ENCODE measurements at places on chromosomes 1 and 21. TPM values are rescaled to one million over a fixed set of nuclear protein-coding genes. Genes with fewer than 3 reads are reported as not detected.

Gene CDC42BPA
- 82.9 TPM for total RNA-seq

Gene BRDT
- total RNA-seq: not detected

Gene SLAMF8
- not detected for total RNA-seq

Gene ADORA1
- not detected for total RNA-seq

Gene CSTB
- 13.9 TPM for total RNA-seq

Gene FCMR
- not detected for total RNA-seq

Gene DCST1
- not detected for total RNA-seq

Gene DNAH14
- total RNA-seq: 2.2 TPM

Gene GIPC2
- 18.6 TPM for total RNA-seq

Gene NCAM2
- 0.38 TPM for total RNA-seq

Gene ARHGEF19
- total RNA-seq: 5.1 TPM

Gene FCRL6
- total RNA-seq: not detected

Gene TEDDM1
- total RNA-seq: not detected

Gene ACTN2
- 1.8 TPM for total RNA-seq
